ENCODE measurements at places on chromosomes 16 and 17.

DNA sequence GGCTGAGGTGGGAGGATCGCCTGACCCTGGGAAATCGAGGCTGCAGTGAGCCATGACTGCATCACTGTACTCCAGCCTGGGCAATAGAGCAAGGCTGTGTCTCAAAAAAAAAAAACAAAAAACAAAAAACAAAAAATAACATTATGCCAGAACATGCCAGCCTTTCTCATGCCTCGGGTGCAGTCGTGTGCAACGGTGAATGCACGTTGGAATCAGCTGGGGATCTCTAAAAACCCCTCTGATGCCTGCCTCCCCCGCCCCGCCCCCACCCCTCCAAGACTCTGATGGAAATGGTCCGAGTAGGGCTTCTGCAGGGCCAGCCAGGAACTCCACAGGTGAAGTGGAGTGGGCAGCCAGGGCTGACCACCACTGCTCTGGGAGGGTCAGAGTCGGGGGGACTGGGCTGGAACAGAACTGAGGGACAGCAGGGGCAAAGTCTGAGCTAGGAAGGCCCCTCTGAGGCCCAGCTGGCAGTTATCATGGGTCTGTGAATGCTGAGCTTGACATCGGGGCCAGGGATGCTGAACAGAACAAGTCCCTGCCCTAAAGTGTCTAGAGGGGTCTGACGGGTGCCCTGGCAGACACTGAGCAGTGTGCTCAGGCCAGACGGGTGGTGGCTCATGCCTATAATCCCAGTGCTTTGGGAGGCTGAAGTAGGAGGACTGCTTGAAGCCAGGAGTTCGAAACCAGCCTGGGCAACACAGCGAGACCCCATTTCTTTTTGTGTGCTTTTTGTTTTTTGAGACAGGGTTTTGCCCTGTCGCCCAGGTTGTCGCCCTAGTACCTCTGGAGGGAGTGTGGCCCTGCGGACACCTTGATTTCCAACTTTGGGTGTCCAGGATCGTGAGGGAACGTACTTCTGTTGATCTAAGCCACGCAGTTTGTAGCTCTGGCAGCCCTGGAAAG lies 193.4 kb upstream of the GSE1 start:
- no peak for DNase-seq

- no peak for DNase-seq
Observed at GRCh38 chr16:66159987-66160386, 206.5 kb upstream of the CDH5 start.

DNA sequence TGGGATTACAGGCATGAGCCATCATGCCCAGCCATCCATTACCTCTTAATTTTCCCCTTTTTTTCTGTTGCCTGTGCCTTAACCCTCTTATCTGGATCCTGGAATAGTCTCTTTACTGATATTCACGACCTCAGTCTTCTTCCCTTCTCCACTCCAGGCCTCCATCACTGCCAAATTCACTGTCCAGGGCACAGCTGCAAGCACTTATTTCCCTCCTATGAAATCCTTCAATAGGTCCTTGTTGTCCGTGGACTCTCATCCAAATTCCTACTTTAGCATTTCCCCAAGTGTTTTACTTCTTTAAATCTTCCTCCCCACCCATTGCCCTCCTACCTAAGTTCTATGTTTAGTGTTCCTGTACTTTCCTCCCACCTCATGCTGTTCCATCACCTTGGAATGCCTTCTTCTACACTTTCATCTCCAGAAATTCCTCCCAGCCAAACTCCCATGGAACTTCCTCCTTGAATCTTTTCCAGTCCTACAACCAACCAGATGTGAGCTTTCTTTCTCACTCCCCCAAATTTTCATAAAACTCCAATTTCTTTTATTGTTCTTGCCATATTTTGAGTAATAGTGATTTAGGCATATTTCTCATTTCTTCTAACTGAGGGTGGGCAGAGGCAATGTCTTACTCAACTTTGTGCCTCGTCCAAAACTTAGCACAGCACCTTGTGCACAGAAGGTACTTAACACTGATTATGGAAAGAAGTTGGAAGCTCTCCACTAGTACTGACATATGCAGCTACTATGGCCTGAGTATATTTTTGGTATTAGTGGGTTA lies 35.3 kb downstream of the FAM20A start:
- DNase-seq, result no peak

GRCh38 chr17:76568811-76569221 lies 16.8 kb downstream of the ST6GALNAC2 start:
- DNase-seq, result no peak
